ENCODE measurements at places on chromosomes 7 and 10. TPM values are rescaled to one million over a fixed set of nuclear protein-coding genes. Genes with fewer than 3 reads are reported as not detected.

Gene NANOS1
- total RNA-seq: 6.8 TPM

Gene SGCE
- total RNA-seq: 33.8 TPM

DNA sequence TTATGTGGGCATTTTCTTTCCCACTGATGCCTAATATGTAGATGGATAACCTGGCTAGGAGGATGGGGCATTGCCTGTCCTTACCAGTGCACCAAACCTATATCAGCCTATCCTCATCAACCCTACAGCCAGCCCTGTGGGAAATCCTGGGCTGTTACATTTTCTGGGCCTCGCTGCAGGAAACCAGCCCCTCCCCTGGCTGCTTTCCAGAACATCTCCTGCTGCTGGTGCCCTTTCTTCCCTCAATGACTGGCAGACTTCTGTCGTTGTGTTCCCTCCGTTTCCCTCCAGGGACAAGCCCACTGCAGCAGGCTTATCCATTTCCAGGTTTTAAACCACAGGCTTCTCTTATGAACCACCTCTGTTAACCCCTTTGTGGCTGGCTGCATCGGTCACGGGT, 486.1 kb upstream of the COBL start:
- no peak for DNase-seq

GRCh38 chr7:149734791-149735075, 38.7 kb downstream of the ZNF467 start:
- no peak for DNase-seq

- DNase-seq: no peak
Observed at GRCh38 chr7:128962899-128963298, 25.2 kb downstream of the IRF5 start.

DNA sequence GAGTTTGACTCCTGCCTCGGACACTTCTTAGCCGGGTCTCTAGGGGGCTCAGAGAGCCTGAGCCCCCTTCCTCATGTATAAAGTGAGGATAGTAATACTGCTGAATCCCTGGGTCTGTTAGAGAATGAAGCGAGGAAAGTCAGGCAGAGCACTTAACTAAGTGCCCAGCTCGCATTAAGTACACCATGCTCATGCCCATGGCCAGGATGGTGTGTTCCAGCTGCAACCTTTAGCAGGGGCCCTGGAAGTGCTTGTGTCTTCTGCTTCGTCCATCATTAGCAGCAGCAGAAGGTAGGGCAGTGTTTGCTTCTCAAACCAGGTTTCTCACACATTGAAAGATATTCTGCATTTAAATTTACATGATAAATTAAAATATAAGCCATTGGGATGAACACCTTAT, 27.3 kb upstream of the WDFY4 start:
- DNase-seq: no peak

DNA sequence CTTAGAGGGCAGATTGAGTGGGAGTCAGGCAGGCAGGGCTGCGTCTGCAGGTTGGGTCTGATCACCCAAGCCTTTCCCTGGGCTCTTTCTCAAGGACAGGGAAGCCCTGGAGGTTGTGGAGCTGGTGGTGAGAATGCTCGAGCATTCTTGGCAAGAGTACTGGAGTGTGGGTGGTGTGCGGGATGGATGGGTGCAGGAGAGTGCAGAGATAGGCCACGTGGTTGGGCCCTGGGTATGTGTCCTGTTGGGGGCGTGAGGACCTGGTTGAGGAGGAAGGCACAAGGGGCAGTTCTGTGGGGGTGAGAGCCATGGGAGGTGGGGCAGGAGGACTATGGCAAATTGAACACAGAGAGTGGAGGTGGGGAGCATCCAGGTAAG, 135.9 kb downstream of the PTPN20 start:
- DNase-seq: no peak

GRCh38 chr10:99524050-99524666, 8.6 kb upstream of the NKX2-3 start:
- no peak for DNase-seq

DNA sequence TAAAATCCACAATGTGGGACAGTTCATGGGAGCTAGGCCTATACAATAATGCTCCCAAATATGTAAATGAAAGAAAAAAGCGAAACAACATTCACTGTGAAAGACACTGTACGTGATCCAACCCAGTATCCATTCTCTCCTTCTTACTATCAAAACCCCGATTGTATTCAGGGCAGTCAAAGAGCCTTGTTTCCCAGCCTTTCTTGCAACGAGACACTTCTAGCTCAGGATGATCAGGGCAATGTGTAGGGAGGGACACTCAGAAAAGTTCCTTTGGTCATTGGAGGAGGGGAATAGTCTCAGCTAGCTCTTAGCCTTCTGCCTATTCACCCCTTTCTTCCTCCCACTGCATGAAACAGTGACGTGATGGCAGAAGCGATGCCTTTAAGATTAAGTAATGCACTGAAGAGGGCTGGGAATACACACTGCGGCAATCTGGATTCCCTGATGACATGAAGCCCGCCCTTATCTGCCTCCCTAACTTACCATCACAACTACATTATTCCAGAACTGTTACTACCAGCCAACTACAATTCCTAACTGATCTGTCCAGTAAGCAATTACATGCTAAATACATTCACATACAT, 27.3 kb downstream of the UBE2H start:
- DNase-seq: no peak

DNA sequence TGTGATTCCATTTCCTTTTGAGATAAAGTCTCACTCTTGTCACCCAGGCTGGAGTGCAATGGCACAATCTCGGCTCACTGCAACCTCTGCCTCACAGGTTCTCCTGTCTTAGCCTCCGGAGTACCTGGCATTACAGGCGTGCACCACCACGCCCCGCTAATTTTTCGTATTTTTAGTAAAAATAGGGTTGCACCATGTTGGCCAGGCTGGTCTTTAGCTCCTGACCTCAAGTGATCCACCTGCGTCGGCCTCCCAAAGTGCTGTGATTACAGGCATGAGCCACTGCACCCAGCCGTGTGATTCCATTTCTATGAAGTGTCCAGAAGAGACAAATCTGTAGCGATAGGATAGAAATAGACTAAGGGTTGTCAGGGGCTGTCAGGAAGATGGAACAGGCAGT, 60.4 kb downstream of the CLIP2 start:
- DNase-seq: no peak

DNA sequence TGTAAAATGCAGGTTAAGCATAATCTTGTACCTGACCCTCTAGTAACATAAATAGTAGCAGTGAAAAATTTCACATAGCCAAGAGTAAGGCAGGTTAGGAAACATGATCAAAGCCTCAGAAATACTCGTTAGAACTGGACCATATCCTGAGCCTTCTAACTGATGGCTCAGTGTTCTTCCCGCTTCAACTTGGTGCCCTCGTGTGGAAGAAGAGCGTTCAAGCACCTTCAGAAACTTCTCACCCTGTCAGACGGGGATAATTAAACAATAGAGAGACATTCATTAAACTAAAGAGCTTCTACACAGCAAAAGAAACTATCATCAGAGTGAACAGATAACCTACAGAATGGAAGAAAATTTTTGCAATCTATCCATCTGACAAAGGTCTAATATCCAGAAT, 124.5 kb downstream of the MYOF start:
- peak; percentile 7 for DNase-seq

- DNase-seq: no peak
Observed at GRCh38 chr10:12769323-12770044, 232.0 kb downstream of the CCDC3 start.
